Stimulated activated CD8-positive, alpha-beta memory T cell treated with anti-CD3 and anti-CD28 coated beads, Interleukin-12 subunit alpha, Interleukin-12 subunit beta, amount 100 ng/mL, for 1 hour (primary cell): ENCODE measurements at places on chromosomes 7 and 10.

DNA sequence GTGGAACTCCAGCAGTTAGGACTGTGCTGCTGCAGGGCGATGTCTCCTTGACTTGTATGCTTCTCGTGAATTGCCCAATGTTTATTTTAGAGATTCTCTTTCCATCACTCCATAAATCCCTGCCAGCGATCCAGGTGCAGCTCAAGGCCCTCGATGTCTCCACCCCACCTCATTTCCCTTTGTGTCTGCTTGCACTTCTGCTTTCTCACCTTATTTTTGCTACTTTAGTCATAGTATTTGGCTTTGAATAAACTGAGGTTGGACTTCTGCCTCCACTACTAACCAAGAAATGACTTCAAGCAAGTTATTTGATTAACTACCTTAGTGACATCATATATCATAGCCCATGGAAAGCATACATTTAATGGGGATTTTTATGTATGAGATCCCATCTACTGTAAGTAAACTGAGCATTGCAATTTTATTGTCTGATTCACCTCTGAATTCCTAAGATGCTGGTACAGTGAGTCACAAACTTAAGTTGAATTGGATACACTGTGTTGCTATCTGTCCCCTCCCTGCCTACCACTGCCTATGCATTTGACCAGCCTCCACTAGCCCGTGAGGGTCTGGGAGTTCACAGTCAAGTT lies 255.8 kb downstream of the ABCA13 start:
- DNase-seq, result no peak

- no peak for DNase-seq
Measured at GRCh38 chr7:78379148-78379547, 580.6 kb downstream of the PHTF2 start.

GRCh38 chr7:125254566-125254965 lies 324.9 kb upstream of the POT1 start:
- DNase-seq, result no peak

DNA sequence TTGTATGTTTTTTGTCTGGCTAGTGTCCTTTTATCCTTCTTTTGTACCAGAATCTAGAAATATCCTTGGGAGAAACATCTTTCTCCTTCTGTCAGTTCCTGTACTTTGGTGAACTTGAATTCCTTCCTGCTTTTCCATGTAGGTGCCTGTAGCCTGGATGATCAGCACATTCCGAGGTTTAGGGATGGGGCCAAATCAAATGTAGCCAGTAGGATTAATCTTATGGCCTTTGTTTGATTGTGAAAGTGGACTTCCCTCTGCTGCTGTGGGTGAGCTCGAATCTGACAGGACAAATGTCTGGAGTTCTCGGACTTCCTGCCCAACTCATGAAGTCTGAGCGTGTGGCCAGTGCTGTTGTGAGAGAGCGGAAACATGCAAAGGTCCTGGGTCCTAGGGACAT lies 33.2 kb upstream of the NAMPT start:
- DNase-seq, result no peak

DNA sequence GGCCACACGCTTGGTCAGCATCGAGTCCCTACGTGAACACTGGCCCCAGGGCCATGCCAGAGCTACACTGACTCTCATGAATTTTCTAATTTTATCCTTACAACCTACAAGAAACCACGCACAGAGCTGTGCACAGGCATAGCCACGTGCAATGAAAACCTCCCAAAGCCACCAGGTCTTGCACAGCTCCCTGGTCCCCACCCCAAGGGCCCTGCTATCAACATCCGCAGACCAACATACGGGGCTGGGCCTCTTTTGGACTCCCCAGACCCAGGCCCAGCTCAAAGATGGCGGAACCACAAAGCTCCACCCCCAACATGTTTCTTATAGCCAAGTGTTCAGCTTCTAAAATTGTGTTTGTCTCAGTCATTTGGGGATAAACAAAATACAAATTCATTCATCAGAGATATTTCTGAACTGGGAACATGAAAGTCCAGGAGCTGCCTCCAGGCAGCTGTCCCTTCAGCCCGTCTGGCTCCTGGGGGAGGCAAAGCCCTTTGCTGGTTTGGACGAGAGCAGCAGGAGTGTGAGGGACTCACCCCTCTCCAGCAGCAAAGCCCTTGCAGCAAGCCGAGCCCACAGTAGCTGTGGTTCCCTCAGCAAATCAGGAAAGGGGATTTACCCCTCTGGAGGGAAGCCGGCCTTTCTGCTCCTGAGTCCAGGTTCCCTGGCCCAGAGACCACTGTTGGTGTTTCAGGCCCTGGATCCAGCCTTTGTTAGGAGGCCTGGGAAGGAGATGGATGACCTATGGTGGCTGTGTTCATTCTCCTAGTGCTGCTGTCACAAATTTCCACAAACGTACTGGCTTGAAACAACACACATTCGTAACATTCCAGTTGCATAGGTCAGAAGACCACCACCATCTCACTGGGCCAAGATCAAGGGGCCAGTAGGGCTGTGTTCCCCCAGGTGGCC lies 75.1 kb downstream of the OAT start:
- no peak for DNase-seq

- DNase-seq, result no peak
Measured at GRCh38 chr10:103643381-103643780, 149.9 kb downstream of the NEURL1 start.

DNA sequence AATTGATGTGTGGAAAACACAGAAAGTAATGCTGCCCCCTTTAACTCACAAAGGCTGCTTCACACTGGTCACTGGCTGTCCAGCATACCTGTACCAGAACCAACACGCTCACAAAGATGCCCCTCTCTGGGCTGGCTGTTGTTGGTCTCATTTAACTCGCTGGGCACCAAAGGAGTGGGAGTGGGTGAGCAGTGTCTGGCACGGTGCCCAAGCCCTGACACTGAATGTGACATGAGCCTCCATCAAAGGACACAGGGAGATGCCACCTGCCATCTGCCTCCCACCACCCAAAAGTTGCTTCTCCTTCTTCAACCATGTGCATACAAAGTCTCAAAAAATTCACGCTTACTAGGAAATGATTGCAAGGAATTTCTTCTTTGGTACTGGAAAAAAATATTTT lies 86.8 kb downstream of the FGFR2 start:
- no peak for DNase-seq

GRCh38 chr7:141475679-141476078 lies 75.5 kb upstream of the AGK start:
- DNase-seq, result no peak

GRCh38 chr10:68526634-68527307 lies 552 bp downstream of the SLC25A16 start:
- no peak for DNase-seq

DNA sequence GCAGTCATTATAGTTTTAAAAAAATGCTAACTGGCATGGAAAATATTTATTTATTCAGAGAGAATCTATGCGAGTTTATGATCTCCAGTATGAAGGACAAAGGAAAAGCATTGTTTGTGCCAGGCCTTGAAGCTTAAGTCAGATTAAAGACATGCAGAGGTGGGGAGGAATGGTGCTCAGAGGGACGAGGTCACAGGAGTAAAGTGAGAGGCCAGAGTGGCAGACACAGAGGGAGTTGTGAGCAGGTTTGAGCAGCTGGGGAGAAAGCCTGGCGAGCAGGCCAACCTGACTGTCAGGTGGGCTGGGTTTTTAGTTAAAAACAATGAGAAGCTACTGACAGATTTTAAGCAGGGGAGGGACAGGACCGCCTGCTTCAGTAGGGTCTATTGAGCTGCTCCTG lies 6.8 kb upstream of the CCNY start:
- DNase-seq, result no peak

GRCh38 chr7:30984359-30985107 lies 20.8 kb downstream of the GHRHR start:
- no peak for DNase-seq

GRCh38 chr10:28939281-28940157 lies 262.2 kb downstream of the BAMBI start:
- no peak for DNase-seq

- DNase-seq, result no peak
Measured at GRCh38 chr7:7553386-7553785, 13.3 kb upstream of the MIOS start.

DNA sequence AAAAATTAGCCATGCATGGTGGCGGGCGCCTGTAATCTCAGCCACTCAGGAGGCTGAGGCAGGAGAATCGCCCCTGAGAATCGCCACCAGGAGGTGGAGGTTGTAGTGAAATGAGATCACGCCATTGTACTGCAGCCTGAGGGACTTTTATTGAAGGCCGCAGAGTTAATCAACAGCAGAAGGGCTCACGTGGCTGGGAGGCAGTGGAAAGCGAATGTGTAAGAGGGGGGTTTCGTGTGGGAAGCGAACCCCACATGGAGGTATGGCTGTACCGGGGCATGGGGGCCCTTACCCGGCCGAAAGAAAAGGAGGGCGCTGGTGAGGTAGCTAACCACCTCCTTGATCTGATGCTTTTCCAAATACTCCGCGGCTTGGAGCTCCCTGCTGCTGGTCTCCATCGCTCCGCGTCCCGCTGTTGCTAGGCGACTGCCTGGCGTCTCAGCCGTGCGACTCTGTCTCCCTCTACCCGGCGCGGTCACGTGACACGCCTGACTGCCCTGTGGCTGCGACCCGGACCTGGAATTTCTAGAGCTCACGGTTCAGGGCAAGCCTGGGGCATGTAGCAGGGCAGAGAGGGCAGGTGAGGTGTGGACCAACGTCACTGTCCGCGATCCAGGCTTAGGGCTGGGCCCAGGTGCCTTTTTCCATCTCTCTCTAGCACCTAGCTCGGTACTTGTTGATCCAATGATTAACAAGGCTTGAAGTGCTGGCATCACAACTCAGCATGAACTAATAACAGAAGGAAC lies at the start of gene EFCAB10:
TSS of gene EFCAB10 (minus strand) at position 428 of the 746 bp plus-strand sequence. CDS start at position 398, 30 bp downstream.
- DNase-seq, result no peak

DNA sequence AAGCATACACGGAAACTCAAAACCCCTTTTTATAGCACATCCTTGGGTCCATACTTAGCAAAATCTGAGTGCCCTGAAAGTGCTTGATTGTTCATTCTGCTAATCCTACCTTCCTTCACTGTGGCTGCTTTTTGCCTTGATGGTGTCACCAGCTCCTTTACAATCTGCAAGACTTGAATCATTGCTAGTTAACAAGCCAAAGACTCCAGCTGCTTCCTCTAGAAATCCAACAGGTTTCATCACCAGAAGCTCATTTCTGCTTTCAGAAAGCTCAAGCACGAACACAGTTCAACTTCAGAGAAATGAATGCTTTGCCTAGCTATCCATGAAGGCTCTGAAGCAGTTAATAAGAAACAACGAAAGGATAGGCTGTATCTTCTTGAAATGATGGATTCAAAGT lies 38.0 kb downstream of the USP6NL start:
- no peak for DNase-seq

GRCh38 chr7:38881015-38881414 lies 28.0 kb downstream of the VPS41 start:
- DNase-seq, result no peak

DNA sequence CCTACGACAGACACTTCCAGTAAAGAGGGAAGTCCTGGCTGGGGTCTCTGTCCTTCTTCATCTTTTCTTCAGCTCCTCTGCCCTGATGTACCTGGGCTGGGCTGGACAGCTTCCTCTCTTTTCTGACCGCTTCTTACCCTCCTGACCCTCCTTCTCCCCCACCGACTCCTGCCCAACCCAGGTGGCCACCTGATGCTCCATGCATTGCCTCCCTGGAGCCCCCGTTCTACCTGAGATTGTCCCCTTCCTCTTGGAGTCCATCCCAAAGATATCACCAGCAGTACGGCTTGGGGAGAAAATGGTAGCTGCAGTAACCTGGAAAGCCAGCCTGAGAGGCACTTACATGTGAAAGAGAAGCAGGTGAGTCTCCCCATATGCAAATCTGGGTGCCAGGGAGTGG lies 566.3 kb downstream of the TCERG1L start:
- no peak for DNase-seq

DNA sequence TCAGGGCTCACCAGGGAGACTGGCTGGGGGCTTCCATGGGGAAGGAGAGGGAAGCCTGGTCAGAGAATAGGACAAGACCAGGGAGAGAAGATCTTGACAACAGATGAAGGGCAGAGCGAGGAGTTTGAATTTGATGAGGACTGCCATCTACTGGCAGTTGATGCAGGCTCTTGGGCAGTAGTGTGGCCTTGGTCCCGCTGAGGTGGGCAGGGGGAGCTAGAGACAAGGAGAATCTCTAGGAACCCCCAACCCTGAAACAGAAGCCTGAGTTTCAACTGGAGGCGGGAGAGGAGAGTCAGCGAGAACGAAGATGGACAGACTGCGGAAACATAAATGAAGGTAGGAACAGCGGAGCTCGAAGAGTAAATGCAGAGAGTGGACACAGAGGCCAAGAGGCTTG lies 81.0 kb downstream of the PPP1R3C start:
- no peak for DNase-seq

- no peak for DNase-seq
Measured at GRCh38 chr7:152881893-152882292, 122.3 kb downstream of the ACTR3B start.

GRCh38 chr7:55641811-55642210 lies 69.5 kb upstream of the VOPP1 start:
- no peak for DNase-seq

GRCh38 chr10:69516316-69516715 lies 56.9 kb downstream of the NEUROG3 start:
- DNase-seq, result no peak

DNA sequence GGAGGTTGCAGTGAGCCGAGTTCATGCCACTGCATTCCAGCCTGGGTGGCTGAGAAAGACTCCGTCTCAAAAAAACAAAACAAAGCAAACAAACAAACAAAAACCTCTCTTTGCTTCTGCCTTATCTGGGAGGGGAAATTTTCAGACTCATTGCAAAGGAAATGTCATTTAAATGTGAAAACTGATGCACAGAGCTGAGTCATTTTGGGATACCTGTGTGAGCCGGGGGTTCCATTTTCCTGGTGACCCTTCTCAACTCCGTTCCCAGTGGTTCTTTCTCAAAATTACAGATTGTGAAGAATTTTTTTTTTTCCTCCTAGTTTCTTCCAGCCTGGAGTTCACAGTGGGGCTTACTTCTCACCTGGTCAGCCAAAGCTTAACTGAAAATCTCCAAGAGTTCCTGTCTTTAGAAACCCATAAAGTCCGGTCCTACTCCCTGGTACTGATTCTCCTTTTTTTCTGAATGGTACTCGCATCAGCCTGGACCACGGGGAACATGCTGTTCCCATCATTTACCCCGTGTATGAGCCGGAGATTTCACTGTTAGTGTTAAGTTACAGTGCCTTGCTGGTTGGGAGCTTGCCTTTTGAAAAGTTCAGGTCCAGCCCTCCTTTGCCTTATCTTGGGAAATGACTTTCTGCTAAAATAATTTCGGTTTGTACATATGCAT lies 56.9 kb downstream of the RBM20 start:
- no peak for DNase-seq

DNA sequence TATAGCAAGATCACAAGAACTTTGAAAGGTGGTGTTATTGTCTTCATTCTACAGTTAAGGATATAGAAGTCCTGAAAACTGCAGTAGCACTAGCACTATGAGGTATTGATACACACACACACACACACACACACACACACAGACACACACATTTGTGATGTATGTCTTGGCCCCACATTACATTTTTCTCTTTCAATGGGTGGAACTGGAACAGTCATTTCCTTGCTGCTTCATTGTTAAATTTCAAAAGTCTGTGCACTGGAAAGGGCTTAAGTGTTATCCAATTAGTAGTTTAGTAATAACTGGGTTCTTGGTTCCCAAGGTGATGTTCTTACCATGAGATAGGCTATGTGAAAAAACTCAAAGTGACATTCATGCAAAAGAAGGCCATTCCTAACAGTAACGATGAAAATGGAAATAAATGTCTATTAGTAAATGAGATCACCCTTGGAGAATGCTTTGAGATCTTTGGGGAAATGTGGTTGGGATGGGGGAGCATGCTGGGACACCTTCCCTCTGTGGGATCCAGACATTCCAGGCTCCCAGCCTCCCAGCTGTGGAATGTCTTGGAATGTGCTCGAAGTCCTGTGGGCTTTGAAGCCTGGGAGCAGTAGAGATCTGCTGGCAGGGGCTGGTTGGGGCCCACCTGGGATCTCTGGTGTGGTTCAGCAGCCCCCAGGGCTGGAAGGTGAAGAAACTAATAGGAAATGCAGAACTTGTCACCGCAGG lies 37.4 kb upstream of the CALD1 start:
- DNase-seq, result no peak
